Esophagus squamous epithelium (tissue), 5 donors: ENCODE measurements at places on chromosomes 6 and 20. TPM values are rescaled to one million over a fixed set of nuclear protein-coding genes. Genes with fewer than 3 reads are reported as not detected.

DNA sequence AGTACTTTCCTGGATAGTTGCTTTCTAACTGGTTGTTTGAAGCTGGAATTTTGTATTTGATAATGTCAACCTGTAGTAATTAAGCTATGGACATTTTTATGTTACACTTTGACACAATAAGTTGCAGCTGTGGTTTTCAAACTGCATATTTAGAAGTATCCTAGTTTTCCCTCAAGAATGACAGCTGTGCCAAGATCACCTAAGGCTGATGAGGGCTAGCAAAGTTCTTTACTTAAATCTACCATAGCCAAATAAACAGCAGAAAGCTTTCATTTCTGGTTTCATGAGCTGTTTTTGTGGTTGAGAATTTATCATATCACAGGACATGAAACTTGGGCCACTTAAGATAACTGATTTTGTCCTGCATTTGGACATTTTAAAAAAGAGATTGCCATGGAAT, 30.6 kb downstream of the FAM229B start:
- no peak for DNase-seq

Gene SLC17A1
- total RNA-seq: not detected

Gene ADGB
- total RNA-seq: not detected

- DNase-seq: no peak
Observed at GRCh38 chr20:59042151-59042795, at the start of gene PRELID3B. Gene PRELID3B, minus strand, starts transcription at chr20:59042786. Its CDS starts 56 bp downstream, at chr20:59042730.

Gene ELOVL4
- 18.7 TPM for total RNA-seq

Gene DLL1
- total RNA-seq: 18.6 TPM

- no peak for DNase-seq
Observed at GRCh38 chr6:42017021-42017643, 33.2 kb upstream of the TAF8 start.

- DNase-seq: no peak
Observed at GRCh38 chr6:1810880-1811279, 201.2 kb downstream of the FOXC1 start.

DNA sequence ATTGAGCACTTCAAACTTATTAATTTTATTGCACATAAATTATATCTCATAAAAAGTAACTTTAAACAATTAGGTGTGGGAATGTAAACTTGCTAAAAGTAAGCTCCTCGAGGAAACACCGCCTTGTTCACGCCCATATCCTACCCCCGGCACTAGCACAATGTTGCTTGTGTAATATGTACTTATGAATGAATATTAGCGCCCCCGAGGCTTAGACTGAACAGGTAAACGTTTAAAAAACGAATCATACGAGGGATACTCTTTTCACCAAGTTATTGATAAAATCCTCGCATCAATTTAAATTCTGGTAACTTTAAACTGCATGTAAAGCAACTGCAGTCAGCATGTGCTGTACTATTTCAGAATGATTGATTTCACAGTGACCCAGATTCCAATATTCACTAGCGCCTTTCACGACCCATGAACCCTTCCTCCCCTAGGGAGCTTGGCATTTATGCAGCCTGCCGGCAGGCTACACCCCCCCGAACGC, 637 bp downstream of the TFB1M start:
- DNase-seq: no peak

Gene WFDC5
- total RNA-seq: 6.0 TPM

- DNase-seq: no peak
Observed at GRCh38 chr6:1013656-1014430, 298.1 kb upstream of the FOXQ1 start.

Gene SLC26A8
- not detected for total RNA-seq

Gene AK9
- total RNA-seq: 9.0 TPM

Gene BMP6
- total RNA-seq: 0.57 TPM

GRCh38 chr20:51462566-51463276, 79.8 kb downstream of the NFATC2 start:
- DNase-seq: no peak

DNA sequence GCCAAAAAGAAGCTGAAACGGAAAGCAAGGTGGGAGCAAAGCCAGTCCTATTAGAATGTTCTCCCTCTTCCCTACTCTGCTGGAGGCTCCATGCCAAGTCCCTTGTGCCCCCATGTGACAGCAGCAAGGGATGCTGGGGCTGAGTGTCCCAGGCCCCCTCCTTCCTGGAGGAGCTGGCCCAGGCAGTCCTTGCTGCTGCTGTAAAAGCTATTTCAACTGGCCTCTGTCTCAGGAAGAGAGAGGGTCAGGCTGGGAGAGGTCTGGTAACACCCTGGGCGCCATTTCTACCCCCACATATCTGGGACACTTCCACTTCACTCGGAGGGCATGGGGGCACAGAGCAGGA, 25.0 kb downstream of the TTBK1 start:
- no peak for DNase-seq

- DNase-seq: no peak
Observed at GRCh38 chr6:41602864-41603608, 35.2 kb upstream of the MDFI start.

DNA sequence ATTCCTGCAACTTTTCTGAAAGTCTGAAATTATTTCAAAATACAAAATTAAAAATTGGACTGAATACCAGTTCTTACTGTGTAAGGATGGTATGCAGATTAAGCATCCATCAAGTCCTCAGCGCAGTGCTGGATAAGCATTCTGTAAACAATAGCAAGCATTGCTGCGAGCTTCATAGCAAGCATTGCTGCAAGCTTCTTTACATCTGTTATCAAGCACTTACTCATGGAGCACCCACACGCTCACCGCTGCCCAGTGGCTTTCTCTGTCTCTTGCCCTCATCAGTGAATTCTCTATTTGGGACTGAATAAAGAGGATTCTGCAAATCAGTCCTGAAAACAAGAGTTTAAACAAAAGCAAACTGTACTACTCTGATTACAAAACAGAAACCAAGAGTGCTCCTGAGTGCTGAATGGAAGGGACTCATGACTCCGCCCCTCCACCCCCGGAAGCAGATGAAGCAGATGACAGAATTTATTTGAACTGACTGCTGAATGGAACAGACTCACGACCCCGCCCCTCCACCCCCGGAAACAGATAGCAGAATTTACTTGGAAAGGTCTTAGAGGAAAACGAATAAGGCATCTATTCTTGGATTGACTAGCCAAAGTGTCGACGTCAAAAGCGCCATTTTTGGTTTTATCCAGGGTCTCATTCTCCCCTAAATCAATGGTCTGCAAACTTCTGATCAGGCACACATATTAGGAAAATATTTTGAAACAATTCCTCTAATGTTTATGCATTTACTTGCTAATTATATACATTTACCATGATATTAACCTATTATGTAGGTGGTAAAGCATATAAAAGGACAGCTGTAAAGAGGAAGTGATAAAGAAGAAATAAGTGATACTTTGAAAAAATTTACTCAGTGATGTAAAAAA, 22.1 kb upstream of the EYA2 start:
- DNase-seq: no peak

- DNase-seq: no peak
Observed at GRCh38 chr6:100235631-100236030, 229.1 kb downstream of the SIM1 start.

GRCh38 chr20:63968928-63969760, 586 bp downstream of the ZNF512B start:
- no peak for DNase-seq

Gene CCN5
- 22.5 TPM for total RNA-seq

Gene SPTLC3
- 9.1 TPM for total RNA-seq

DNA sequence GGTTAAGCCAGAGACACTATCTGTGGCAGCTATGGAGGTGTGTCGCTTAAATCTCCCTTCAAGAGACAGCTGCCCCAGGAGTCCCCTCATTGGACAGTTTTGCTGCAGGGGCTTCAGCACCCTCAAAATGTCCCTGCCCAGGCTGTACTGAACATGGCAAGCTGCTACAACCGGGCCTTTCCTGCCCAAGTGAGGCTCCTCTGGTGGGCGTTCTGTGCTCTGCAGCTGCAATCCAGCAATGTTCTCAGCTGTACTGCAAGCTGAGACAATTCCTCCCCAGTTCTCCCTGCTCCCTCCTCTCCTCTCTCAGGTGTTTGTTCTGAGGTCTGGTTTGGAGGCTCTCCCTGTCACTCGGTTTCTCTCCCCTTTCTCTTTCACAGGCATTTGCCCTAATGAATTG, 190.8 kb upstream of the LAMP5 start:
- DNase-seq: no peak

DNA sequence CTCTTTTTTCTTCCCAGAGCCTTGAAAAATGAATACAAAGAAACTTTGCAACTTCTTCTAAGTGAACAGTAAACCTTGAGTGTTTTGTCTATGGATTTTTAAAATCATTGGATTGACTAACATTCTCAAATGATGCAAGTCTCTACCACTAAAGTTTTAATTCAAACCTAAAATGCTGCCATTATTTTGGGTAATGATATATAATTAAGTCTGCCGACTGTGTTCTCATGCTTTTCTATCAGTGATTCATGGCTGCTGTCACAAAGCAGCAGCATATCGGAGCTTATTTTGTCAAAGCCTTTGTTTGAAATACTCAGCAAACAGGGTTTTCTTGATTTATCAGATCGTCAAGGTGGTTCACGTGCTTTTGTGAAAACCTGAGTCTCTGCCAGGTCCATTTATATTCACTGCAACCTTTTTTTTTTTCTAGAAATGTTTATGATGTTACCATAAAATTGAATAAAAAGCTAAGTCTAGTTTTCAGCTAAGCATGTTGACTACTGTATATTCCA, 96.3 kb downstream of the GJA1 start:
- DNase-seq: no peak

Gene PCSK2
- total RNA-seq: under 0.01 TPM

DNA sequence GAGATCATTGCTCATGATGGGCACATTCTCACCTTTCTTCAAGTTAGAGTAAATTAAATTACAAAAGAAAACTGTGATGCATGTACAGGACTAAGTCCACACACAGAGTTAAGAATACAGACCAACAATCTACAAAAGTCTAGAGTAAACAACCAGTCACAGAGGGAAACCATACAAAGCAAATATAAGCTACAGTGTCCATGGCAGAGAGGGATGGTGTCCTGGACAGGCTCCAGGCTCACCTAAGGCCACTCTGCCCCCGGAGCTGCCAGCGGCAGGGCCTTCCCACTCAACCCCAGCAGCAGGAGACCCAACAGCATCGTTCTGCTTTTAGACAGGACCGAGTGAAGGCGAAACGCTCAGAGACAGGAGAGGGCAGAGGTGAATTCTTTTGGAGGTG, 16.0 kb downstream of the PDE10A start:
- no peak for DNase-seq

Gene GJA10
- not detected for total RNA-seq

GRCh38 chr20:24157213-24157612, 168.6 kb upstream of the GGTLC1 start:
- no peak for DNase-seq

Gene DEFB124
- not detected for total RNA-seq

GRCh38 chr6:134979142-134979541, 29.2 kb upstream of the ALDH8A1 start:
- no peak for DNase-seq

GRCh38 chr20:63241272-63241671, 5.6 kb downstream of the BIRC7 start:
- DNase-seq: no peak

Gene SLC25A27
- 6.5 TPM for total RNA-seq

GRCh38 chr20:25178563-25179438, 16.7 kb upstream of the ENTPD6 start:
- no peak for DNase-seq

DNA sequence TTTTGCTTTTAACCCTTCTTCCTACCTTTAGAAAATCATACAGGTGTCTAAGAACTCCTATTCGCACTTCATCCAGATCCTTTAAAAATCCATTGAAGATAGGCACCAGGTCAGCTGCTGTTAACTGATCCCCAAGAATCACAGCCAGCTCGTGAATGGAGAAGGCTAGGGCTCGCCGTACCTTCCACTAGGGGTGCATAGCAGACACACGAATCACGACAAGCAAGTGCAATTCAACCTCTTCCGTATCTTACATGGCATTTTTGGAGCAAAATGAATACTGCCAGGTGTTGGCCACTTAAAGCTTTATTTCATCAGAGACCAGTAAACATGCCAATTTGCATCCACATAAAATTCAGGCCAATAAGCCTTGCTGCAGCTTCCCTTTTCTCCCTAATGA, 10.8 kb upstream of the ANKRD60 start:
- no peak for DNase-seq

GRCh38 chr6:1494671-1495070, 105.3 kb downstream of the FOXF2 start:
- no peak for DNase-seq

DNA sequence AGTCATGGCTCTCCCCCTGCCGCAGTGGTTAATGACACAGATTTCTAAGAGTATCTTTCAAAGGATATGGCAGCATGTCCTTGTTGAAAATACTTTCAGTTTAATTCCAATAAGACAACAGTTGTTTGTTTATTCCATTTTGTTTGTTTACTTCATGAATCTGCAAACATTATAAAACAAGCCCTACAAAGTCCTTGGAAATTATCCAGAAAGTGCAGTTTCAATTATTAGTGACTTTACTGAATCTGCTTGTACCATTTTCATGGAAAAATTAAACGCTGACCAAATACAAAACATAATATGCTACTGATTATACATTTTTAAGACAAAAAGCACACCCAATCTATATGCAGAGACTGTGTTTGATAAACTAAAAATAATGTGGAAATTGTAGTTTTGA, 3.3 kb downstream of the HEY2 start:
- DNase-seq: no peak

GRCh38 chr6:147693181-147693580, 184.7 kb downstream of the SAMD5 start:
- no peak for DNase-seq

DNA sequence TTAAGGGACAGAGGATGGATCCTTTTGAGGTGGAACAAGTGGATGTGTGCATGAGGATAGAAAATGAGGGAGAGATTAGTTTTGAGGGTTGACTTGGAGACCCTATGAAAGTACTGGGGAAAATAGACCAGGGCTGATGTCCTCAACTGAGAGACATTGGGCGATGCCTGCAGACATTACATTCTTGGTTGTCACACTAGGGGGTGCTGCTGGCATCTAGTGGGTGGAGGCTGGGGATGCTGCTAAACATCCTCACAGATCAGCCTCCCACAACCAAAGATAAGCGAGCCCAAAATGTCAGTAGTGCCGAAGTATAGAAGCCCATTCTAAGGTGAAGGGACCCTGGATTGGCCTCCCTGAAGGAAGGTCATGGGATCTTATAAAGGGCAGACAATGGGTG, 63.3 kb downstream of the MOCS1 start:
- DNase-seq: no peak

DNA sequence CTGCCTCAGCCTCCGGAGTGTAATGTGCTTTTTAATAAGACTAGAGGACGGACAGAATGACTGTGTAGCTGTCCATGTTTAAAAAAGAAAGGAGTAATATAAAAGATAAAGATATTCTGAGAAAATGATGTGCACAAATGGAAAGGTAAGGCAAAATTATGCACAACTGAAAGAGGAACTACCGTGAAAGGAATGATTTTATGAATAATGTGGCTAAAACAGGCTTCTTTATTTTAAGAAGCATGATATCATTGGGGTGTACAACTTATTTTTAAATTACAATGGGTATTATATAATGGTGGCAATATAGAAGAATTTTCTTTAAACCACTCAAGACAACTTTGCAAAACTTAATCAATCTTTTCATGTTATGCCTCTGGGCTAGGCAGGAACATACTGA, 78.1 kb downstream of the FIG4 start:
- no peak for DNase-seq

Gene LY86
- 2.3 TPM for total RNA-seq

Gene LHFPL5
- not detected for total RNA-seq

Gene C6orf52
- not detected for total RNA-seq
